ENCODE measurements at places on chromosomes 16 and 17.
A peak's percentile ranks its signal among the peaks of the same experiment; 100 is the strongest.

DNA sequence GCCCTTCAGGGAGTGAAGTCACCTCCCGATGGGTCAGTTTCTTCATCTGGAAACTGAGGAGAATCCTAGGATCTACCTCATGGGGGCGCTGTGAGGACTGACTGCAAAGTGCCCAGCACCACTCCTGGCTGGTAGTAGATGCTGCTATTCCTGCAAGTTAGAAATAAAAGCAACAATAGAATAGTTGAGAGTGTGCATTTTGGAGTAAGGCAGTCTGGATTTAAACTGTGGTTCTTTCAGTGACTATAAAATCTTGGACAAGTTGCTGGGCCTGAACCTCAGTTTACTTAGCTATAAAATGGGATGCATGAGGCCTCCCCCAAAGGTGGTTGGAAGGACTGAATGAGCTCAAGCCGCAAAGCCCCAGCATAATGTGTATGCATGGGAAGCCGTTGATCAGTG lies 70.6 kb downstream of the CYB5B start:
- DNase-seq, result peak; percentile 49

DNA sequence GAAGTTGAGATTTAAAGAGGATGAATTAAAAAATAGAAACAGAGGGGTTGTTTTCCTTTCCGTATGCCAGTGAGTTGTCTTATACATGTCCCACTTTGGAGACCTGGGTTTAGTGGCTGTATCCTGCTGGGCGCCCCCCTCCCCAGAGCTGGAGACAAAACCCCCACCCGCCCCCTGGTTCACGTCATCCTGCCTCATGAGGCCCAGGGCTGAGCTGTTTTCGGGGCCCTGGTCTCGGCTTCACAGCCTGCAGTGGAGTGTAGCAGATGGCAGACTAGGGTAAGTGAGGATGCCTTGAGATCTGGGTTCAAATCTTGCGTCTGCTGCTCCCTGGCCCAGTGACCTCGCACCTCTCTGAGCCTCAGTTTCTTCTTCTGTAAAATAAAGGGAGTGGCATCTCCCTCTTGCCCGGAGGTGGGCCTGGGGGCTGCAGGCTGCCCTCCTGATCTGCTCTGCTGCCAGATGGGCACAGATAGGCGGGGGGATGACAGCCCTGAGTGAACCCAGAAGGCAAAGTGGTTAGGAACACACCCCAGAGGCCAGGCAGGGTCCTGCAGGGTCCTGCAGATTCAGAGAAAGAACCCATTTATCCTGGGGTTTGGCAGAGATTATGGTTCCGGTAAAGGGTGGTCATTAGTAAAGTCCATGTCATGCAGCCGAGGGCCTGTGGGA lies 45.1 kb downstream of the SOCS3 start:
- no peak for DNase-seq

- DNase-seq, result no peak
Measured at GRCh38 chr16:81873206-81873605, 94.1 kb downstream of the PLCG2 start.

- no peak for DNase-seq
Measured at GRCh38 chr17:57966875-57967274, 11.7 kb upstream of the CUEDC1 start.

DNA sequence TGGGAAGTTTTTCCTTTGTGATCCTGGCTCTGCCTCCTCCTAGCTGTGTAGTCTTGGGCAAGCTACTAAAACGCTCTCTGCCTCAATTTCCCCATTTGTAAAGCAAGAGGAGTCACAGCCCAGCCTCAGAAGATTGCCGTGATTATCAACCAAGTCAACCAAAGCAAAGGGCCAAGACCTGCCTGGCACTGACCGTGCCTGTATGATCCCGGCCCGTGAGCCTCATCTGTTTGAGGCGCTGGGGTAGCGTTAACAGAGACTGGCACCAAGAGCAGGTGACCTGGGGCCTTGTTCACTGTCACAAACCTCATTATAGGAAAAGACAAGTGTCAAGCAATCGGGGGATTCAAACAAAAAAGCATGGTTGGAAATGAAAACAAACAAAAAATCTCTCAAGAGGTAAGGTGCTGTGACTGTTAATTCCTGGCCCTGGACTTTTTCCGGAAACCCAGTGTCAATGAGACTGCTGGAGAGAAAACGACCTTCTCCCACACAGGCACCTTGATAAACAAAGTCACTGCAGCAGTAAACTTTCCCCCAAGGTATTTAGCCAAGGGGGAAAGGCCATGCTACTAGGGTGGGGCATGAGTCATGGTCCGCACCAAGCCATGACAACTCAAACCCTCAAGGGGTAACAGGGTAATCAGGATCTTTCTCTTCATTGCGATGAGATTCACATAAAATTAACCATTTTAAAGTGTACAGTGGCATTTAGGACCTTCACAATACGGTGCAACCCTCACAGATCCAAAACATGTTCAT lies 5.4 kb downstream of the MEAK7 start:
- DNase-seq, result no peak

- DNase-seq, result no peak
Measured at GRCh38 chr17:8922451-8922850, 43.1 kb downstream of the PIK3R5 start.

DNA sequence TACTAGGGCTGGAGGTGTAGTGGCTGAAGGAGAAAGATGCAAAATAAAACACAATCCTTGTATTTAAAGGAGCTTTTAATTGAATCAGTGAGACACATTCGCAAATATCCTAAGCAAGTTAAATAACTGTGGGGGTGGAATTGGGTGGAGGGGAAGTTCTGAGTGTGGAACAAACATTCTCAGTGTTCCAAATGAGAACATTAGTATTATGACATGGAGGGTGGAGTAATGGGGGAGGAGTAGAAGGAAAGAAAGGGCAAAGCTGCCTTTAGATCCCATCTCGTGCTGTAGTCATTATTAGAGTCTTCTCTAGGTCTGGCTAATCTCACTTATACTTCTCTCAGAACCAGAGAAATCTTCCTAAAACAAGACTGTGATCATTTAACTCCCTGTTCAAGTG lies 169.7 kb downstream of the ANKFN1 start:
- DNase-seq, result no peak

GRCh38 chr17:31491376-31492131 lies 100.1 kb downstream of the RAB11FIP4 start:
- peak; percentile 87 for DNase-seq

GRCh38 chr16:3193221-3194212 lies 5.5 kb downstream of the OR1F1 start:
- DNase-seq, result no peak

DNA sequence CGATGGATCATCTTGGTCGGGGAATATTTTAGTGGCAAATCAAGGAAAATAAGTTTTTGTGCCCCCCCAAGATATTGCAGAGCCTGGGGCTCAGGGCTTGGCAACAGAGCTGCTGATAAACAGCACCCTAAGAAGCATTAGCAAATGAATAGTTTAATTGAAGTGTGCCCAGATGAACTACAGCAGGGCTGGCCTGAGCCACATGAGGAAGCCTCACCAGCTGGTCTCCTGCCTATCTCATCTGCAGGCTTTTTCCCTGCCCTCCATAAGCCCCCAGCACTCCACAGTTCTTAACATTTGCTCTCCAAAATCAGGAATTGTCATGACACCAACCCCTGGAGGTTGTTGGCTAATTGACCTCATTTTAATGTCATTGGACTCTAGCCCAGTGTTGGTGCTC lies 480.2 kb downstream of the HS3ST3B1 start:
- no peak for DNase-seq

DNA sequence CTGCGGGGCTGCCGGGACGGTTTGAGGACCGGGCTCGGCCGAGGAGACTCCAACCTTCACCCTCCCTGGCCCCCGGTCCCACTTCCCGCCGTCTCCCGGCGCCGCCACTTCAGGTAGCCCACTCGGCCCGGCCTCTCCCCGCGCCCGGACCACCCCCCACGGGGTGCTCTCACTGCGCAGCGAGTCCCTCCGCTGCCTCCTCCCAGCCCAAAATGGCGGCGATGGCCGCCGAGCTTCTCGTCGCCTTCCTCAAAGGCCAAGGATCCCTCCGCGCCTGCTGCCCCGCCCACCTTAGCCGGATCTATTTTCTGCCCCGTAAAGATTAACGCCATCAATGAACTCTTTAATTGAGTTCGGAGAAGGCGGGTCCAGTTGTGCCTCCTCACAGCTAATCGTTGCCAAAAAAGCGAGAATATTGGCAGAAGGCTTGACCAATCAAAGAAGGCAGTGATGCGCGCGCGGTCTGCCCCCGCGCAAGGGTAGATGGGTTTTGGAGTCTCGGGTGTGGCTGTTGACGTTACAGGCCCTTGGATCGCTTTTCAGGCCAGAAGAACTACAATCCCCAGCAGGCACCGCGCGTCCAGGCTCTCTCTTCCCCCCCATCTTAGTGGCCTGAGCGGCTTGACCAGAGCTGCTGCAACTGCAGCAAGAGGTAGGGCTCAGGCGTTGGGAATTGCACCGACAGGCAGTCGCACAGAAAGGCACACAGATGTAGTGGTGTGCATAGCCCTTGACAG lies at the start of gene HEXIM2:
HEXIM2 (plus strand) TSS at position 588 of the 737 bp plus-strand sequence. CDS start 919 bp downstream, outside the sequence.
- peak; percentile 100 for DNase-seq

DNA sequence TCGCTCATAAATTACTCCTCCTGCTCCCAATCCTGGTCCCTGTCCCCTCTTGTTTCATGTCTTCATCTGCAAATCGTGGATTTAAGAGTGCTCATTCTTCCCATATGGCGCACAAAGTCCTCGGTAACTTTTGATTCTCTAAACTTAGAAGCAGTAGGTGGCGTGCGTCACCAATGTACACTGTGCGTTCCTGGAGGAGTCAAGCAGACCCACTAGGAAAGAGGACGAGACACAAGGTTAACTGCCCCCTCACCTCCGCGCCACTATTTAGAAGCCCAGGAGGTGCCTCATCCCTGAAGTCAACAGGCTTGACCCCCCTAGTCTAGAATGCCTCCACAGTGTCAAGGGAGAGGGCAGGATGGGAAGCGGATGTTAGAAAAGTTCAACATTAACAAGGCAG lies 2.9 kb downstream of the SLC13A5 start:
- no peak for DNase-seq

- no peak for DNase-seq
Measured at GRCh38 chr16:5508371-5508770, 410.8 kb upstream of the EEF2KMT start.

DNA sequence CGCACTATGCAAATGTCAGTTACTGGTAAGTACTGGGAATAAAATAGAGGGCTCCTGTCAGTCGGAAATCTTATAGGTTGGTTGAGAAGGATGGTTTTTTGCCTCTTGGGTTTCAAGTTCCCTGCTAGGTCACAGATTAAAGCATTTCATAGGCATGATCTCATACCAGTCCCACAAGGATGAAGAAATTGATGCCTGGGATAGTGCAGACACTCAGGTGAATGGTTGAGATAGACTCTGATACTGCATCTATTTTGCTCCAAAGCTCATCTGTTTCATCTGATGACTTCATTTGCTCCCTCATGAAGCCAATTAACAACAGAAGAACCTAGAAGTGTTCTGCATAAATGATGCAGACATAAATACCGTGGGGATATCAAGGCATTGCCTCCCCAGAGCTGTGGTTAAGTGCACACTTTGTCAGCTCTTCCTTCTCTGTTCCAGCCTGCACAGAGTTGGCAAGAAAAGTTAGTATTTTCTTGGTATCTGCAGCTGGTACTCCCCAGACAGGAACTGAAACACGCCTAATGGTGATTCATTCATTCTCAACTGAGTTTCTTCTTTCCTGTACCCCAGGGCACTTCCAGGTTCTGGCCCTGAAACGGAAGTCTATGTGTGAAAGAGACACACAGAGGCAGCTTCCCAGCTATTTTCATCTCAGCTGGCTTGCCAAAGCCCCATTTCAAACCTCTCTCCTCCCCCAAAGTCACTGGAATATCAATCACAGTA lies 418.3 kb upstream of the SALL1 start:
- peak; percentile 7 for DNase-seq

DNA sequence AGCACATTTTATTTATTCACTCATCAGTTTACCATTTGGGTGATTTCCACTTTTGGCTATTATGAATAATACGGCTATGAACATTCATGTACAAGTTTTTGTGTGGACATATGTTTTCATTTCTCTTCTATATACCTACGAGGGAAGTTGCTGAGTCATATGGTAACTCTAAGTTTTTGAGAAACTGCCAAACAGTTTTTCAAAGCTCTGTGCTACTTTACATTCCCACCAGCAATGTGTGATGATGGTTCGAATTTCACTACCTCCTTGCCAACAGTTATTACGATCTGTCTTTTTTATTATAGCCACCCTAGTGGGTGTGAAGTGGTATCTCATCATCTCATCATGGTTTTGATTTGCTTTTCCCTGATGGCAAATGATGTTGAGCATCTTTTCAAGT lies 63.7 kb upstream of the MRTFB start:
- DNase-seq, result peak; percentile 54

DNA sequence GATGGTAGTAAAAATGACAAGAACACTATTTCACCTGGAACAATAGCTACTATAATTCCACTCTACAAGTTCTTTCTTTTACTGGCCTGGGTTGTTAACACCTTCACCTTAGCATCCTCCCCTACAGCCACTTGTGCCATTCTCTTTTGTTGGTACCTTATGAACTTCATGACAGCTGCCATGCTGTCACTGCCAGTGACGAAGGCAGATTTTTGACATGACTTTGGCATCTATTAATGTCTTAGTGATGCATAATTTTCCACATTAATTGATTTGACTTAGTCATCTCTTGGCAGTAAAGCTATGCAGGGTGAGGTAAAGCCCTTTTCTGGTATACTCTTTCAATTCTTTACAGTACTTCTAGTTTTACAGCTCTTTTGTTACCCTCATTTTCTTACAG lies 207.9 kb downstream of the TANC2 start:
- no peak for DNase-seq

DNA sequence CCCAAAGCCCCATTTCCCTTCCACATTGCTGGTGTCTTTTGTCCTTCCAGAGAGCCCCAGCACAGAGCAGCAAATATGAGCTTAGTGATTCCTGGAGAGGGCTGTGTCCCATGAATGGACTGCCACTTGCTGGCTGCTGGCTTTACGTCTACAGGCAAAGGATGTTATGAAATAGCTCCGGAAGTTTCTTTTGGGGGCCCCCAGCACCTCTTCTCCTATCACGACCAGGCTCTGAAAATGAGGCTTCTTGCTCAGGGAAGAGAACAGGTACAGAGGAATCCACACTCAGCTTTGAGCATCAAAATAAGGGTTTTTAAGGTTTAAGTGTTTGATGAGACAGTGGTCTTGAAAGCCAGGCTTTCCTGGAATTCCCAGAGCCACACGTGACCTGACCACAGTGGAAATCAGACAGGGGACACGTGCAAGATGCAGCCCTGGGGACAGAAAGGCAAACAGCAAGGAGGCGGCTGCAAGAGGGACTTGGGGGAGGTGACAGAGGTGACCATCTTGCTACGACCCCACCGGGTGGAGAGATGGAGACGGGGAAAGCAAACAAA lies 58.1 kb downstream of the ZDHHC7 start:
- no peak for DNase-seq

- no peak for DNase-seq
Measured at GRCh38 chr16:55577887-55578286, 11.4 kb downstream of the CAPNS2 start.
